Esophagus squamous epithelium (tissue), 5 donors: ENCODE measurements at places on chromosomes 11 and 22.

GRCh38 chr11:87315229-87315628 lies 277.5 kb downstream of the TMEM135 start:
- H3K36me3 ChIP-seq = no peaks in the 10 kb centered on the region
- DNase-seq = no peak
- no peaks in the 10 kb centered on the region for H3K4me1 ChIP-seq
- no peaks in the 10 kb centered on the region for H3K27me3 ChIP-seq

GRCh38 chr11:95371153-95371552 lies 140.2 kb upstream of the SESN3 start:
- no peak overlapping the region for H3K27ac ChIP-seq
- DNase-seq = no peak
- no peaks in the 10 kb centered on the region for H3K4me1 ChIP-seq
- no peaks in the 10 kb centered on the region for H3K36me3 ChIP-seq

- peaks cover 9% of the 10 kb centered on the region for H3K36me3 ChIP-seq
- DNase-seq = no peak
- peaks cover 10% of the 10 kb centered on the region for H3K4me1 ChIP-seq
- H3K27ac ChIP-seq = no peak overlapping the region
Observed at GRCh38 chr22:29772170-29772641, 5.0 kb downstream of the UQCR10 start.

- peak overlapping the region; percentile 81 for H3K27ac ChIP-seq
- H3K4me3 ChIP-seq = no peak overlapping the region
- DNase-seq = no peak
- H3K27me3 ChIP-seq = no peaks in the 10 kb centered on the region
Observed at GRCh38 chr11:125070699-125071254, 7.7 kb downstream of the SLC37A2 start.

DNA sequence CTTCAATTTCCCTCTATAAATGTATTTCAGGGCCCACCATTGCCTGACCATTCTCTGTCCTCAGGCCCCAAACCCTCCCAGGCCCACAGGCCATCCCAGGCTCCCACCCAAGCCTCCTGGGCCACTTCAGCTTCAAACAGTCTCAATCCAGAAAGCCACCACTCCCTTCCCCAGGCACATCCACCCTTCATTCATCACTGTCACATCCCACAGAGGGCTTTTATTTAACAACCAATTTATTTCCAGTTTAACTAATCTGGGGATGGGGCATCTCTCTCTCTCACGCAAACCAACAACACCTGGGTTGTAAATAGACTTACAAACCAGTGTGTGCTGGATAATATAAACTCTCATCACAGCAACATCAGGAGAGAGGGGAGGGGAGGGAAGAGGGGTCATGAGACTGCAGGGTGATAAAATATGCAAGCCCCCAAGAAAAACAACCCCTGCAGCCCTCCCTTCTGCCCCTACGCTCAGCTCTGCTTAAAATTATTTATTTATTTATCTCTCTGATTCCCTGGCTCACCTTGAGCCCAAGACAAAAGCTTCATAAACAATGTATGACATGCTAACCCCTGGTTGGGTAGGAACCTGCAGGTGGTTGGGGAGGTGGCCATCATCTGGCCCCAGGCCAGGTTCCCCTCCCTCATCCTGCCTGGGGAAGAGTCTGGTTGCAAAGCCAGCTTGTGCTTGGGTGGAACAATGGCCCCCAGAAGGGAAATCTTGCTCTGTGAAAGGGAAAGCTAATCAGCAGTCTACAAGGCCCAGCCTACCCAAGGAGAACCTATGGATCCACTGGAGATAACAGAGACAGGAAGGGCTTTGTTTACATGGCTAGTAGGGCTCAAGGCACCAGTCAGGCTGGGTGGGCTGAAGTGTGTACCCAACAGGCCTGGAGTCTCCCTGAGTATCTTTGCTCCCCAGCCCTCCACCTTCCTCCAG lies 359.2 kb downstream of the BUD13 start:
- no peak overlapping the region for H3K27ac ChIP-seq
- H3K4me1 ChIP-seq = no peaks in the 10 kb centered on the region
- no peaks in the 10 kb centered on the region for H3K36me3 ChIP-seq
- H3K4me3 ChIP-seq = no peak overlapping the region
- no peaks in the 10 kb centered on the region for H3K27me3 ChIP-seq
